NCI-H748 treated with DMSO at 0.1 percent for 48 hours (cell line): ENCODE measurements at places on chromosomes 1 and 21.

- no peak for DNase-seq
Observed at GRCh38 chr1:113784104-113784779, 25.0 kb upstream of the PHTF1 start.

- DNase-seq: no peak
Observed at GRCh38 chr1:60488847-60489246, 415.3 kb upstream of the C1orf87 start.

- DNase-seq: no peak
Observed at GRCh38 chr1:212520299-212520698, 87.6 kb downstream of the NENF start.

DNA sequence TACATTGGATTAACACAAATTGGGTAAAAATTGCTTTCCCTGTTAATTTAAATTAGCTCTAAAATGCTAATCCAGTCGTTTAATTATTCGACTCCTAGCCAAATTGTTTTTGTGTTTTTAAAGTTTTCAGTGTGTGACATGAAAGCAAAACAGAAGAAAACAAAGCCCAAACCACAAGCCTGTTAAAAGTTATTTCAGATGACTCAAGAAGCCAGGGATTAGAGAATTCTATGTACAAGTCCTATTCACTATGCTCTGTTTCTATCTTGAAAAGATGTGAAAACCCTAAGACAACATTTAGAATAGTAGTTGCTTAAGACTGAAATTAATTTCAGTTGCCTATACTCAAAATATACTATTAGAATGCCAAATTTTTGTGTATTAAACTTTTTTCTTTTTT, 294.8 kb upstream of the ADAMTS5 start:
- no peak for DNase-seq

DNA sequence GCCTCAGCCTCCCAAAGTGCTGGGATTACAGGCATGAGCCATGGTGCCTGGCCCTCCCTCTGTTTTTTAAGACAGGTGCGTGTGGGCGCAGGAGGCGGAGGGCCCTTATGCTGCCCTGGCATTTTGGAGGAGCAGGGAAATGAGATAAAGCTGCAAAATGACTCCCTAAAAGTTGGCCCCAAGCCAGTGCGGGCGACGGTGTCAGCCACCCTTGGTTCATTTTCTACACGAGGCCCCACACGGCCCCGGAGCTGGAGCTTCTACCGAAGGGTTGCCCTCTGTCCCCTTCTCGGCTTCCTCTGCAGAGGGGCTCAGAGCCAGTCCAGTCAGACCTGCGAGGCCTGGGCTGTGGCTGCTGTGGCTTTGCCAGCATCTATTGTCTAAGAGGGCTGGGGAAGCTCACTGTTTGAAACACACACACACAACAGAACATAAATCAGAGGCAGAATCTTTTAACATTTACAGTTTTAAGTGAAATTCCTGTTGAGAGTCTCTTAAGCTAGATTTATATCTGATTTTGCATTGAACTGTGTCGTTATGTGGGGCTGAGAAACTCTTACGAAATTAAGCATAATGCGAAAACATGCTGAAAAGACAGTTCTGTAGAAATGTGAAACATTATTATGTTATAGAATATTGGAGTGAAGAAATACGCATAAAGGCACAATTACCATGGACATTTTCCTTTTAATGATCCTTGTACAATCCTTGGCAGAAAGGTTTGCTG, 255.9 kb downstream of the CAMTA1 start:
- DNase-seq: no peak

- no peak for DNase-seq
Observed at GRCh38 chr1:193299038-193299437, 112.6 kb upstream of the B3GALT2 start.

GRCh38 chr1:109412551-109412950, 13.7 kb downstream of the PSMA5 start:
- DNase-seq: no peak
